ENCODE measurements at places on chromosomes 12 and 14.

DNA sequence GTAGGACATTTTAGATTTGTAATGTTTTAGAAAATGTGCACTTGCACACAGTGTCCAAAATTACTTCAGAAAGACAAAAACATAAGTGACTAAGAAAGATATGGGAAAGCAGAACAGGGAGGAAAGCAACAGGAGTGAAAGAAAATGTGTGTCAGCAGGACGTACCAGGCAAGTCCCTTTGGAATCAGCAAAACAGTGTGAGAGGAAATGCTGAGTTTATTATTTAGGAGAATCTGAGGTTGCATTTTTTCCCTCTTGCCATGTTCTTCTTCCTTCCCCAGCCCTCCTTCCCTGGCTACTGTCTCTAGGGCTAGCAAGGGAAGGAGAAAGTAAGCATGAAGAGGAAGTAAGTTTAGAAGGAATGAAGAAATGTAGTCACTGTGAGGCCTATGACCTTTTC is 67.7 kb upstream of the CD163 start:
- no peak for DNase-seq

- no peak for DNase-seq
Observed at GRCh38 chr14:92389598-92390158, 66.7 kb downstream of the SLC24A4 start.

DNA sequence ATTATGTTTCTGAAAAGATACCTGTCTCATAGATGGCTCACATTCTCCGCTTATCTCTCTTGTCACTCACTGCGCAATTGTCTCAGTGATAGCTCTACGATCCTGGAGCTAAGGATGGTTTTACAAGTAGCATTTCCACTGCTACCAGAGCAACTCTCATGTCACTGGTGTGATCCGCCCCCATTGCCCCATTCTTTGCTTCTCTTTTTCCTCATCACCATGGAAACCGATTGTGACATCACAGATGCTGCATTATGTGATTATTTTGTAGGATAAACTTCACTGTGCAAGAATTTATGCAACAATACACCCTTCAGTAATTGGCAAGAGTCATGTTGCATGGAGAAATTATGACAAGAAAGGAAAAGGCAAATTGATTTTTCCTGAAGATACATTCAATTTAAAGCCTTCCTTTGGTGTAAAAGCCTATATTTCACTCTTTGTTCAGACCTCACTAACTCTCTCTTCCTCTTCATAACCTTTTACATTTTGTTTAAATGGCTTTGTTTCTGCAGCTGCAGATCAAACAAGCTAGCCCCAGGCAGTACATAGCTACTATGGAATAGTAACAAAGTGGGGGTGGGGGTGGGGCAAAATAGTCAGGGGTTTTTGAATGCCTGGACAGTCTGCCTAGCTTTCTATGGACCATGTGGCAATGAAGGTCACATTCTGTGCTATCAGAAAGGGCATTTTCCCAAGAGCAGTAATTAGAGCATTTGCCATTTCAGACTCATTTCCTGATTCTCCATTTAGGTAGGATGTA is 539.8 kb downstream of the NRXN3 start:
- peak; percentile 45 for DNase-seq

DNA sequence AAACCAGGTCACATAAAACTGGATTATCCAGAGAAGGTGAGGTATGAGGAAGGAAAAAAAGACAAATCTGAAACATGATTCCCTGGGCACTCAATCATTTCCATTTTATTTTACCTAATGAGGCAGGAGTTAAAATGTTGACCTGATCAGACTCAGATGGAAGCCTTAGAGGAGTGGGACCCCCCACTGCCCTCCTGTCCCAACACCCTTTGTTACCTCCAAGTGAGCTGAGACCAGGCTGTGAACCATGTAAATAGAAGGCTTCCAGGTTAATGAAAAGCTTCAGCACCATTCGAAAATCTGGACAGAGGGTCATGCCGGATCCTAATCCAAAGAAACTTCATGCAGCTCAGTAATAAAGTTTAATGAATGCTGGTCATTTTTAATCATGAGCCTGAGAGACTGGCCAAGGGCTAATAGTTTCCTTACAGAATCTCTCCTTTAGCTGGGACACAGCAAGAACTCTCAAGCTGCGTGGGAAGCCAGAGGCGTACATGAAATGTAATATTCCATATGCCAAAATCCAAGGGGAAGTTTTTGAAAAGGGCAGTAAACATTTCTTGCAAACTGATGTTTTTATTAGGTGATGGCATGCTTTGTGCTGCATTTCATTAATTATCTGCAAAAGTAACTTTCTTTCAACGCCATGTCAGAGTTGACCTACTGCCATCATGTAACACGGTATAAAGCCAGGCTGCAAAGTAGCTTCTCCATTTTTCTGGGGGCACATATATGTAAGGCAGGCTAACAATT is 183.0 kb downstream of the PAX9 start:
- peak; percentile 18 for DNase-seq

DNA sequence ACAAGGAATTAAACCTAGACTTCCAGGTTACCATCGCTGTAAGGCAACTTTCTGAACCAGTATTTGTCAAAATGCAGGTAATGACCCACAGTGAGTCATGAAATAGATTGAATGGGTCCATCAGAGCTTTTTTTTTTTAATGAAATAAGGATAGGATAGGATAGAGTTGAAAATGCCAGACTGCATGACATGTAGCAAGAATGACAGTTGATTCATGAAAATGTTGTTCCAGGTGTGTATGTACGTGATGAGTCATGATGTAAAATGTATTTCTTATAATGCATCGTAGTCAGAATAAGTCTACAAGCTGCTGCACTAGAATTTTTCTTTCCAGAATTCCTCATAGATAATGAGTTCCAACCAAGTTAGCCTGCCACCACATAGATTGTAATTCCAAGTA is 184.4 kb upstream of the BCL2L14 start:
- no peak for DNase-seq

DNA sequence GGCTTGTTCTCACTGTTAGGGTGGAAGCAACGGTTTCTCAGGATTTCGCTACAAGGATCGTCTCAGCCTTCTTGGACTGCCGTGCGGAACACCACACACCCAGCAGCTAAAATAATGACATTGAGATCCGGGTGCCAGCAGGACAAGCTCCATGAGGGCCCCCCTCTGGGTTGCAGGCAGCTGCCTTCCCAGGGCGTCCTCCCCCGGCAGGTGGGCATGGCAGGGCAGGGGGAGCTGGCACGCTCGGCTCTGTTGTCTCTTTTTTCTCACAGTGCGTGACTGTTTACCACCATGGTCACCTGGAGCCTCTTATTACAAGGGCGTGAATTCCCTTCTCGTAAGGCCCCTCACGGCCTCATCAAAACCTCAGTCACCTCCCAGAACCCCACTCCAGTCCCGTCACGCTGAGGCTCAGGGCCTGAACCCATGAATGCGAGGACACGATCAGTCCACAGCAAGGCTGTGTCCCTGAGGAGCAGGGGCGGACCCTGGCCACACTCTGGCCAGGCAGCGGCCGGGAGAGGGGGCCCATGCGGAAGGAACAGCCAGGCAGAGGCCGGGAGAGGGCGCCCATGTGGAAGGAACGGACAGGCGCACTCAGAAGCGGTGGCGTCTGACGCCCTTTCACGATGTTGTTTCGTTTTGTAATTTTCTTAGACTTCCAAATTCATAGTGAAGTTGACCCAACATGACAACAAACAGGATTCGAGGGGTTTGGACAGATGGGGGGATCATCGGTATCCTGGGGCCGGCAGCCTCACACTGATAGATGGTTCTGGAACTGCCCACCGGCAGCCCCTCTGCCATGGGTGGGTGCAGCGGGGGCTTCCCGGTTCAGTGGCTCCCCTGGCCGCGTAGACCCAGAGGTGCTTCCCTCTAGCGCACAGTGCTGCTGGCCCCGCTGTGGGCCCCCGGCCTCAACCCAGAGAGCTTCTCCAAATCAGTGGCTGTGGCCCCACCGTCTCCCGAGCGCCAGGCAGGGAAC is 10.0 kb downstream of the LRCOL1 start:
- peak; percentile 93 for DNase-seq

DNA sequence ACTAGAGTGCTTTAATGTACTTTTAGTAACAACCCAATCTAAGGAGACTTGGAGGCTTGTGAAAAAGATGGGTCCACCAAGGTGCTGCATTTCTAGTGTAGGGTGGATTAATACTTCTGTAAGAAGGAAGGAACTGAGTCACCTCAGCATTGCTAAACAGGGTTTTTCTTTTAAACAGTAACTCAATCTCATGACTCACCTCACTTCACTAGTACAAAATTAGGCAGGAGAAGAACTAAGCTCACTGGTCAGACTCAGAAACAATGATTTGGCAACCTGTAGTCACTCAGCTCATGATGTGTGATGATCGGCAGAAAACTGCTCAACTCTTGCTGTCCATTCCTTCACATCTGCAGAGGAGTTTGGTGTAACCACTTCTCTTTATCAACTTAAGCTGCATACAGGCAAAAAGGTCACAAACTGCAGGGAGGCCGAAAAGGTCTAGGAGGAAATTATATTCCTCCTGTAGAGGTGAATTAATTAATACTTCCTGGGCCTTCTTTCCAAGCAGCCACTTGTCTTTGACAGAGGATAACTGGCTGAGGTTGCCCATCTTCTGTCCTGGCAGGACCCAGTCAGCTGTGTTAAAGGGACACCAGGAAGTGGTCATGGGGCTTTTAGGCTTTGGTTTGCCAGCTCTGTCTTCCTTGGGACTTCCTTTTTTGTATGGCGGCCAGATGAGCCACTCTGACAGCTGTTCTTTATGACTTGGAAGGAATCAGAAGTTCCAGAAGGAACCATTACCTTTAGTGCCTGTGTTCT is 466.9 kb downstream of the FUT8 start:
- DNase-seq: no peak

GRCh38 chr14:33842299-33842698 is 108.6 kb downstream of the EGLN3 start:
- no peak for DNase-seq

DNA sequence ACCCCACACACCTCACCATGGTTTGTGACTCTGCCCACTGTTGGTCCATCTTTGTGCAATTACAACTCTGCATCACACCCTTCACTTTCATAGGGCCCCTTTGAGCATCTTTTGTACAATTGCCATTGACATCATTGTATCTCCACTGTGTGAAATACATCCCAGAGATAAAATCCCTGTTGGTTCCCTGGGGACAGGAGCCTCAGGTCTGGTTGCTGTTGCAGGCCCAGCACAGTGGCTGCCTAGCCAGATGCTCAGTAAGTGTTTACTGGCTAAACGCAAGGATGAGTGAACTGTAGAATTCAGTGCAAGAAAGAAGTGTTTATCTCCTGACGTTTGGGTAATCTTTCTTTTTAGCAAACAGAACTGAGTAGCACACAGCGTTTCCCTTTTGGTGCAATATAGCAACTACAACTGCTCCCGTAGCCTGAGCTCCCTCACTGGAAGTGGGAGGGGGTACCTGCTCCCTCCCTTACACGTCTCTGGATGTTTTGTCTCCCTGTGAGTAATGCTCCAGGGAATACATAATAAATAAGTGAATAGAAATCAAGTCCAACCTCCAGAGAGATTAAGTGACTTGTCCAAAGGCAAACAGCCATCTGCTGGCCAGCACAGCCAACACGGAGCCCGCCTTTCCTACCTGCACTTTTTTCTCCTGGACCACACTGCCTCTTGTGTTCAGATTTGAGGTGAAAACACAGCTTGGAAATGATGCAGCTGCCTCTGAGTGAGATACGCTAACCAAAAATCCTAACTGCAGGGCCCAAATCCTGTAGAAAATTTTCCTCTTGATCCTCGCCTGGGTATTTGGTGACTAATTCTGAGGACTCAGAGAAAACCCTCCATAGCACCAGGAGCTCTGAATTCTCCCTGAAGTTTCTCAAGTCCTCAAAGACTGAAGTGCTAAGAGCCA is 27.4 kb downstream of the GALNT16 start:
- DNase-seq: peak; percentile 51

GRCh38 chr12:76636121-76636692 is 76.6 kb upstream of the OSBPL8 start:
- DNase-seq: no peak

DNA sequence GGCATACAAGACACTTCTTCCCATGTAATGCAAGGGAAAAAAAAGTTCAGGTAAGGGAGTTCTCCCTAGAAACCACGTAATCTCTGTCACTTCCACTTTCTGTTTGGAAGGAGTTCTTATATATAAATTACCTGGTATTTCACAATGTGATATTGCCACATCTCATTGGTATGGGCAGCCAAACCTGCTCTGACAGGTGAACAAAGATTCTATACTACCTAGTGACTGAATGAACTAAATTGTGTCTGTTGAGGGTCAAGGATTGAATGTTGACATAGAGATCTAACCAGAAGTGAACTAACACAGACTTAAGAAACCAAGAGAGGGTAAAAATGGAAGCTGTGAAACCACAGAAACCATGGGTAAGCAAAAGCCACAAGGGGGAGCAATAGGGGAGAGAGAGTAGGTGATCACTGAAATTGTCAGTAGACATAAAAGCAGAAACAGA is 161.3 kb downstream of the RPL10L start:
- peak; percentile 12 for DNase-seq

- DNase-seq: peak; percentile 33
Observed at GRCh38 chr14:26855077-26855753, 257.4 kb upstream of the NOVA1 start.

GRCh38 chr14:23385244-23385641 is 8.4 kb downstream of the CMTM5 start:
- DNase-seq: no peak

- DNase-seq: no peak
Observed at GRCh38 chr14:75331471-75331870, 52.8 kb downstream of the FOS start.

DNA sequence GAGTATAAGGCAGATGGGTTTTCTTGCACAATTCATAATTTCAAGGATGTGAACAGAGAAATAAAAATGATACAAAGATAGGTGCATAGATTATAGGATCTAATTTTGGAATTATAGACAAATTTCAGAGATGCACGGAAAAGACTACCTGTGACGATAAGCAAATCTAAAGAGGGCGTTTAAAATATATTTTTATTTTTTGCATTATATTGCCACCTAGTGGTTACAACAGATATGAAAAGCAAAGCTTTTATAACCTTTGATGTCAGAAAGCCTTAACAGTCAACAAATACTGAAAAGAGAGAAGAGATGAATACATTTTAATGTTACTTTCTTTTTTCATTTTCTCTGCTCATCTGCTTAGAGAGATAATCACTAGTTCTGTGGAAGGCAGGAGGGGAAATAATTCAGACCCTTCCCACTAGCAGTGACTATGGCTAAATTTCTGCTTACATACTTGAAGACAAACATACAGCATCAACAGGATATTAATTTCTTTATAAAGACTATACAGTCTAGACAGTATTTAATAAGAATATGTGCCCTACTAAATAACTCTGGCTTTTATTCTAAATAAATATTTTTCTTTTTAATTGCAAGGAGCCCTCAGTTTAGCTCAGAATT is 46.3 kb downstream of the NTS start:
- DNase-seq: peak; percentile 73

- DNase-seq: no peak
Observed at GRCh38 chr12:51326698-51327439, 2.9 kb upstream of the BIN2 start.

- no peak for DNase-seq
Observed at GRCh38 chr14:103255555-103255954, 78.5 kb upstream of the EIF5 start.

- DNase-seq: no peak
Observed at GRCh38 chr12:24754690-24755638, 193.9 kb downstream of the BCAT1 start.

GRCh38 chr12:24229031-24229700 is 279.7 kb upstream of the SOX5 start:
- peak; percentile 16 for DNase-seq

- DNase-seq: no peak
Observed at GRCh38 chr12:83172866-83173649, 486.4 kb downstream of the TMTC2 start.

GRCh38 chr14:101250336-101250947 is 310.9 kb upstream of the DIO3 start:
- no peak for DNase-seq

- peak; percentile 7 for DNase-seq
Observed at GRCh38 chr12:93638095-93638494, 39.1 kb upstream of the CRADD start.

- DNase-seq: peak; percentile 41
Observed at GRCh38 chr14:22276913-22277816, 311.9 kb downstream of the DAD1 start.
